Epithelial cell of prostate (primary cell): ENCODE measurements at places on chromosomes 1 and 21.
A peak's percentile ranks its signal among the peaks of the same experiment; 100 is the strongest.

- DNase-seq: no peak
These were observed 53.4 kb downstream of the UBR4 start for GRCh38 chr1:19156676-19157075.

DNA sequence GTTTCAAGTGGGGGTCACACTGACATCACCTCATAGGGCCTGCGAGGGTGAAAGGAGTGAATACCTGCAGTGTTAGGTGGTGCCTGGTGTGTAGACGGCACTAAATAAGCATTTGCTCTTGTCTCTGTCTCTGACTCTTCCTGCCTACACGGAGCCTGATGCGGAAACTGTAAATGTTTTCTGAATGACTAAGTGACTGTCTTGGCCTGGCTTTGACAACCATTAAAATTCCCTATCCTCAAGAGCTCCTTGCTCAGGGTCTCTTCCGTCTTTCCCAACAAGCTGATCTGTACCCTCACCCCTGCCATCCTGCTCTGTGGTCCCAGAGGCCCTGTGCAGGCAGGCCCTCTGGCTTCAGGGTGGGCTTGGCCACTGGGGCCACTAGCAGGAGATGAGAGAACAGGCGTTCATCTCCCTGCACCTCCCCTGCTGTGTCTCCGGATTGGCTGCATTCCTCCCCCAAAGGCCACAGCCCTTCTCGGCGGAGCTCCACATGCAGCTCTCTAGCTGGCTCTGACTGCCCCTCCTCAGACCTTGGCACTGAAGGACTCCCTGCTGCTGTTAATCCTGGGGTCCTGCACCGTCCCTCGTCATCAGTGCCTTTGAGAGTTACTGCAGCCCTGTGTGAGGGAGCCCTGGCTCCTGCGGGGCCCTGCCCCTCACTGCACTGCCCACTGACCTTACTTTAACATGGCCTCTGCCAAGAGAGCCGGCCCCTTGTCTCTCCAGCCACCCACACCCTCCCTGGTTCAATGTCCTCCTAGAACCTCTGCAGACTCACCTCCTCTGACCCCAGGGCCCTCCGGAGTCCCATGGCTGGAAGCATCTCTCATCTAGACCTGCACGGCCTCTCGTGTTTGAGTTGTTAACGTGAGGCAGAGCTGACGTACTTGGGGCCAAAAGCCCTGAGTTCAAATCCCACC is 211.1 kb downstream of the MATN1 start:
- DNase-seq: peak; percentile 48

DNA sequence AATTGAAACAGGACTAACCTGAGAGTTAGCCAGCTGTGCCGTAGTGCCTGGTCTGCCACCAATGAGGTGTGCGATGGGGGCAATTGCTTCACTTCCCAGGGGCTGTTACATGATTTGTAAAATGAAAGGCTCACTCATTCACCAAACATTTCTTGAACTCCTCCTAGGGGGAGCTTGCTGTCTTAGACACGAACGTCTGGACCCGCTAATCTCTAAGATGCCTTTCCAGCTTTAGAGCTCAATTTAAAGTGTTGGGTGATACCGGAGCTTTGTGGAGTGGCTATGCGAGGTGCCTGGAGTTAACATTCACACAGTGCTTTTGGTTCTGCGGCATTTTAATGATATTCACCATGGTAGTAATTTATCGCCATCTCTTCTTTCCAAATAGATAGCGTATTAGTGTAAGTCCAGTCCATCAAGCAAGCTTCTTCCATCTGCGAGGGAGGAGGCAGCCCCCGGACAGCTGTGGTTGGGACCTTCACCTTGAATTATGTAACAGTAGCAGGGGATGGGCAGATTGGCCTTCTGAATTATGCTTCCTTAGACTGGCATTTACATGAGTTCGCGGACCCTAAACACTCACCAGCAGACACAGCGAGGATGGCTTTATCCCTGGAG is 179.9 kb downstream of the ADSS2 start:
- DNase-seq: no peak

DNA sequence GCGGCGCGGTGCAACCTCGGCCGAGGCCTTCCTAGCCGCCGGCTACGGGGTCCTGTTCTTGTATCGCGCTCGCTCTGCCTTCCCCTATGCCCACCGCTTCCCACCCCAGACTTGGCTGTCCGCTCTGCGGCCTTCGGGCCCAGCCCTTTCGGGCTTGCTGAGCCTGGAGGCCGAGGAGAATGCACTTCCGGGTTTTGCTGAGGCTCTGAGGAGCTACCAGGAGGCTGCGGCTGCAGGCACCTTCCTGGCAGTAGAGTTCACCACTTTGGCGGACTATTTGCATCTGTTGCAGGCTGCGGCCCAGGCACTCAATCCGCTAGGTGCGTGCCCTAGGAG is 379 bp downstream of the PPCS start:
- no peak for DNase-seq

DNA sequence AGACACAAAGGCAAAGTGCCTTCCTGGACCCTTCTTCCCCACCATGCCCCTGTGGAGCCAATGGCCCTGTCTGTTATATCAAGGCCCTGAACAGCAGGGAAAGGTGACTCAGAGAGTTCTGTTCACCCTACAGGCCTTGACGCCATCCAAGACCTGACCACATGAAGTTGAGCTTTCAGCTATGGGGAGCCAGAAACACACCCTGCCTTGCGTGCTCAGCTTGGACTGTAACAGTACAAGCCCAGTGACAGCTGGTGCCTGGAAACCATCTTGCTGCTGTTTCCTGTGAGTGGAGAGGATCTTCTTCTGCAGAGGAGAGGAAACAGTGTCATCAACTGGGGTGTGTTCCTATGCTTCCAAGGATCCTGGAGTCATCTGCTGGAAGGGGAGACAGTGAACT is 165.0 kb upstream of the IRF2BP2 start:
- DNase-seq: no peak

GRCh38 chr1:198934901-198935305 is 296.1 kb downstream of the PTPRC start:
- no peak for DNase-seq

DNA sequence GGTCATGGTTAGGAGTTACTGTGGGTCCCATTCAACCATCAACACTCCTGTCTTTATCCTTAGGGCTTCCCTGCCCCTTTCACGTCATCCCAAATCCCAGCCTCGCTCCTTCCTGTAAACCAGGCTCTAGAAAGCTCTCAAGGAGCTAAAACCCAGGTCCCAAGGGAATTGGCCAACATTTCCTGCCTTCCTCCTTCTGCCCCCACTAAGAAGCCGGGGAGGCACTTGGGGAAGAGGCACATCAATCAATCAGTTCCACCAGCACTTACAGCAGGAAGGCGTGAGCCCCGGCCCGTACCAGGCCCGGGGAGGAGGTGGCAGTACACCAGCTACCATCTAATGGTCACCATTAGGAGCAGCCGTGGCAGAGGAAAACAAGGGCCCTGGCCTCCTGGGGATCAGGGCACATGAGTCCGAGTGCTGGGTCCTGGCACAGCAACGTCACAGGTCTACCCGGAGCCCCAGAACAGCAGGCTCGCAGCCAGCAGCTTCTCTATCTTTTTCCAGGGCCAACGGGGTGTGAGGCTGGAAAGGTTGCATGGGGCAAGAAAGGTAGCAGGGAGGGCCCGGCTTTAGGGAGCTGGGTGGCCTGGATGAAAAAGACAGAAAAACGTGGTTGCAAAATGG is 108.6 kb downstream of the CASZ1 start:
- DNase-seq: no peak

GRCh38 chr21:37799211-37800056 is 116.8 kb downstream of the KCNJ6 start:
- no peak for DNase-seq

GRCh38 chr1:235325854-235326253 is 2.1 kb downstream of the ARID4B start:
- no peak for DNase-seq

DNA sequence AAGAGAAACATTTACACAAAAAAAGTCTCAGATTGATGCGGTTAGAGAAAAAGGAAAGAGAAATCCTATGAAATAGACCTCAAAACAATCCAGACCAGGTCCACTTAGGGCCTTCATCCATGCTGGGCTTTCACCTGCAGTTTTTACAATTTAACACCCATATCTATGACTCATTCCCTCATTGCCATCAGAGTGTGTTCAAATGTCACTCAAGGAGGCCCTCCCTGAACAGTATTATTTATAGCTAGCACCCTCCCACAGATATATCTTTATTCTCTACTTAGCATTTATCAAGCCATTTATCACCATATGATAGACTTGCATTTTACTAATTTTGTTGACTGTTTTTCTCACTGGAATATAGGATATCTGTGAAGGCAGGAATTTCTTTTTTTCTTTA is 824 bp upstream of the KRTAP21-3 start:
- no peak for DNase-seq

- no peak for DNase-seq
These were observed 3.5 kb downstream of the SH3BGRL3 start for GRCh38 chr1:26283279-26283853.

GRCh38 chr1:175178056-175178455 is 14.5 kb downstream of the KIAA0040 start:
- DNase-seq: no peak

GRCh38 chr1:164867590-164867989 is 308.6 kb downstream of the PBX1 start:
- DNase-seq: no peak

DNA sequence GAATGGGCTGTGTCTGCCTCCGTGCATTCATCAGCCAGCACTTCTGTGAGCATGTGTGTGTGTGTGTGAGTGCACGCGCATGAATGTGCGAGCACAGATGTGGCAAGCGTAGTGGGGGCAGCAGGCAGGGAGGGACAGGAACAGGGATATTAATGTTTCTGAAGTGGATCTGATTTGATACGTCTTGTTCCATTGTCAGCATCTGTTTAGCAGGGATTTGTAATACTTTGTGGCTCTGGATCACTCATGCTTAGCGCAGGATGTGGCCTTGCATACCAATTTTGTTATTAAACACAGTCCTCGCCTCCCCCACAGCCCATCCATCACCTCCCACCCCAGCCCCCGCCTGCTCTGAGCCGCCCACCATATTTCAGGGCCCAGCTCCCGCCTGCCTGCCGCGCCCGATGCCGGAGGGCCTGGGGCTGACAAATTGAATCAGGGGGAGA is 52.4 kb downstream of the TMEM53 start:
- no peak for DNase-seq

DNA sequence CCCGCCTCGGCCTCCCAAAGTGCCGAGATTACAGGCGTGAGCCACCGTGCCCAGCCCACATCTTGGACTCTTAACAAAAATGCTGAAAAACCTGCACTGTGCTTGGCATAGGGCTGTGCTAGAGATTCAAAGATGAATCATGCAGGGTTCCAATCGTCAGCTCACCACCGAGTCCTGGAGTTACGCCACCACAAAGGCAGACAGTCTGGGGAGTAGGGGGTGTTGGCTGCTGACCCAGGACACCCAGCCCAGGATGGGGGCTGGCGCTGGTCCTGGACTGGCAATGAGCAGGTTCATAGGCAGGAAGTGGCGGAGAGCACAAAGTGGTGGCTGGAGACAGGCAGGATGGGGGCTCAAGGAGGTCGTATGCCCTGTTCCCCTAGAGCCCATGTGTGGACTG is 16.0 kb downstream of the PSRC1 start:
- DNase-seq: peak; percentile 82

- no peak for DNase-seq
These were observed 54.8 kb downstream of the NGF start for GRCh38 chr1:115283249-115283648.

GRCh38 chr1:10597492-10598388 is 123.0 kb downstream of the PEX14 start:
- DNase-seq: no peak

DNA sequence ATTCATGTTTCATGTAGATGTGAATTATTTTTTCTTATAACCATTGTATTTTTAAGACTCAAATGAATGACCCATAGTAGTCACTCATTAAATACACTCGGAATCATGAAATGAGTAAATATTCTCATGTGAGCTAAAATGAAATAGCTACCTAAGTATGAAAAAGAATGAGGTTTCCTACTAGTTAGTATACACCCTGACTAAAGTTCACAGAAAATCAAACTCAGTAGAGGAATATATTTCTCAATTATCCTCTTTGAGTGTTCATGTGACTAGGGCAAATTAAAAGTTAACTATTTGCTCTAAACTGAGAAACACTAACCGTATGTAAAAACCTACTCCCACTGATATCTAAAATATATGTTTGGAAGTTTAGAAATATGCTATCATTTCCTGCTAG is 187.8 kb downstream of the BRINP3 start:
- DNase-seq: no peak

DNA sequence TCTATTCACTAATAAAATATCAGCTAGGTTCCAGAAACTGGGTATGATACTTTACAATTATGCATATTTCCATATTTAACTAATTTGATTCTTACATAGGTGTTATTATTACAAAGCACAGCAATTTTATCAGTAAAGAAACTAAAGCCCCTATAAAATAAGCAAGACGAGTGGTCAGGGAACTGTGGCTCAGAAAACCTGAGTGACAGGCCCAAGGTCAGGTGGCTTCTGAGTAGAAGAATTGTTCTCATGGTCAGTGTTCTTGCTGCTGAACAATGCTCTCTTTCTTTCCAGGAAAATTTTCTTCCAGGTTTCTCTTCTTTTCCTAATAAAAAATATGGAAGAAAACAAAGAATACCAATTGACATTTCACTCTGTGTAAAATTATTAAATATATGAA is 2.2 kb upstream of the ATP6V1G3 start:
- no peak for DNase-seq

DNA sequence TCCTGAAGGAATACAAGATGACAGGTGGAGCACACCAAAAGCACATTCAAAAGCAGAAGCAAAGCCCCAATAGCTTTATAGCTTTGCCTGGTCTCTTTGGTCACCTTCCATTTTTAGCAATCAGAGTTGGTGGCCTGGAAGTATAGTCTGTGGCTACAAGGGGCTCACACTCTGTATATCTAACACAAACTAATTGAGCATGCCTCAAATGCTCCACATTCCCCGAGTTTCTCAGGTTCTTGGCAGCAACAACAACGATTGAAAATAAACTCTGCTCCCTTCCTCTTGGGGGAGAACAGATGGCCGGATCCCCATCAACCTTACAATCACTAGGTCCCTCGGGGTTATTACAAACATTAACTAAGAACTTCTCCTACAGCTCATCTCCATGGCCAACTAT is 24.9 kb upstream of the TADA1 start:
- no peak for DNase-seq

- DNase-seq: no peak
These were observed 9.6 kb upstream of the ADORA1 start for GRCh38 chr1:203117611-203118575.

DNA sequence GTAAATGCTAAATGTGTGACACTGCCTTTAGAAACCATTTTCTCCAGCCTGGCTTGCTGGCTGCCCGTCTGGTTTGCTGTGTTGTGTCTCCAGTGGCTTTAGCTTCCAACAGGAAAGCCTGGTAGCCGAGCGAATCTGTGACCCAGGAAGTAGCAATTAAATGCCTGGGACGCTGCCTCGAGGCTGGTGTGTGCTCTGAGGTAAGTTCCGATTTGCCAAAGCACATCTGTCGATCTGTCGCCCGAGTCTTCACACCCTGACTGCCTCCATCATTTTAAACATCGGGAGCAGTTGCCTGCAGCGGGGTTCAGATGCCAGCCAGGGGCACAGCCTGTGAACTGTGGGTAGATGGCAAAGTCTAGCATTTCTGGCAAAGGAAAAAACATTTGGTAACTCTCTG is 2.2 kb downstream of the MIB2 start:
- DNase-seq: no peak

- no peak for DNase-seq
These were observed 63.3 kb upstream of the PTGFR start for GRCh38 chr1:78427506-78427905.
